ENCODE measurements at places on chromosomes 3 and 15.
A peak's percentile ranks its signal among the peaks of the same experiment; 100 is the strongest.

DNA sequence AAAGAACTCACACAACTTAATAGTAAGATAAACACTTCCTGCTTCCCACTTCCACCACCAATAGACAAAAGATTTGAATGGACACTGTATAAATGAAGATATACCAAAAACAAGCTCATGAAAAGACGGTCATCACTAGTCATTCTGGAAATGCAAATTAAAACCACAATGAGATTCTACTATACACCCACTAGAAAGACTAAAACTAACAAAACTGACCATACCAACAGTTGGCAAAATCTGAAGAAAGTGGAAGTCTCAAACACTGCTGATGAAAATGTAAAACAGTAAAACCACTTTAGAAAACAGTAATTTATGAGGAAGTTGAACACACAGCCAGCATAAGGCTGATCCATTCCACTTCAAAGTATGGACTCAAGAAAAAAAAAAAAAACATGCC lies 35.6 kb upstream of the CD96 start:
- no peak for DNase-seq

GRCh38 chr15:96366526-96366877 lies 36.0 kb downstream of the NR2F2 start:
- DNase-seq = no peak

- no peak for DNase-seq
Observed at GRCh38 chr3:188528396-188528795, 374.4 kb downstream of the LPP start.

GRCh38 chr3:134030379-134031347 lies 938 bp upstream of the SLCO2A1 start:
- DNase-seq = no peak

- no peak for DNase-seq
Observed at GRCh38 chr3:55571913-55572312, 84.8 kb upstream of the WNT5A start.

- no peak for DNase-seq
Observed at GRCh38 chr3:128746881-128747280, 20.9 kb downstream of the RAB7A start.

- DNase-seq = no peak
Observed at GRCh38 chr3:5298453-5298852, 110.9 kb downstream of the EDEM1 start.

DNA sequence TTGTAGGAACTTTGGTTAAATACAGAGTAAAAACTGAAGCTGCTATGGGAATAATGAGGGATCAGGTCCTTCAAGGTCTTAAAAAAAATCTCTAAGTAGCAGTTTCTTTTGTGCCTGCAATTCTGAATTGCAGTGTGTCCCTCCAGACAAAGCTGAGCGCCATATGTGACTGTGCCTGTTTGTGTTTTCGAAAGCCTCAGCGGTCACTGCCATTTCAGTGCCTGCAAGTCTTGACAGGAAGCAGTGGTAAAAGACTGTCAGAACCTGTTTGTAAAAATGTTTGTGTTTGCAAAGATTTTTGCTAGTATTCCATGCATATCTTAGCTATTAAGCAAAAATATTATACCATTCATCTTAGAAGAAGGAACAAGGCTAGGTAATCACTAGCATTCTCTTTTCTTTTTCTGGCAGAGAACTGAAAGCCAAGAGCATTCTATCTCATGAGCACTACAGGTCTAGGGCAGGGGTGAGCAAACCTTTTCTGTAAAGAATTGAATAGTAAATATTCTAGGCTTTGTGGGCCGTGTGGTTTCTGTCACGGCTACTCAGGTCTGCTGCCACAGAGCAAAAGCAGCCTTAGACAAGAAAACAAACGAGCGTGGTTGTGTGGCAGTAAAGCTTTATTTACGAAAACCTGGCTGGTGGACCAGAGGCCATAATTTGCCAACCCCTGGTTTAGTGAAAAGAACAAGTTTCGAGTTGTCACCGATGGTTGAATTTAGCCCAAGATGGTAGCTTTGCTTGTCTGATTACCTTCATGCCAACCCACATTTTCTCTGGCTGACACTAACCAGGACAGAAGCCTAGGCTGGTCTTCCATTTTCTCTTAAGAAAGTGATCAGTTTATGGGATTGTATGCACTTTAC lies 134.4 kb downstream of the CACNA1D start:
- no peak for DNase-seq

- DNase-seq = no peak
Observed at GRCh38 chr3:168073842-168074605, 21.7 kb downstream of the GOLIM4 start.

DNA sequence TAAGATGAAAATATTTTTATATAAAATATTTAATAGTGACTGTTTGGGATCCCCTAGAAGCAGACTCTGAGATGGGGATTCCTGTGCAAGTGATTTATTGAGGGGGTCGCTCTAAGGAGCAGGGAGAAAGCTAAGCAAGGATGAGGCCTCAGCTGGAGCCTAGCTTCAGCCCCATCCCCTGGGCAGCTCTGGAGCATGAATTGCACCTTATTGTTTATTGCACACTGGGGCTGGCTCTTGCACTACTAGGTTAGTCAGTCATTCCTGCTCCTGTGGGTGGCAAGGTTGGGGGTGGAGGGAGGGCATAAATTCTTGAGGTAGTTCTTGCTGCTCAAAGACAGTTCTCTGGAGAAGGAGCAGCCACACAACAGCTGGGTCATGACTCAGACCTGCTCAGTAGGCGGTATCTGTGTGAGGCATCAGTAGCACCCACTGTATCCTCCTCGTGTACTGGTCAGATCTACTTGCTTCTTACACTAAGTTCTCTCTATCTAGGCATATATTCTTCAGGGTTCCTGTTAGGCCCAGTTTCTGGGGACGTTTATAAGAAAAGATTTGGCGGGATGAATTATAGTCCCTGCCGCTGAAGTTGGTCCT lies 27.2 kb upstream of the TNFSF10 start:
- DNase-seq = no peak

GRCh38 chr3:24963762-24964625 lies 464.1 kb upstream of the RARB start:
- DNase-seq = no peak

- DNase-seq = no peak
Observed at GRCh38 chr3:98259707-98260106, 4.3 kb upstream of the OR5H6 start.

GRCh38 chr3:14430053-14430452 lies 27.6 kb downstream of the SLC6A6 start:
- no peak for DNase-seq

- DNase-seq = no peak
Observed at GRCh38 chr3:119681279-119681678, 4.1 kb upstream of the COX17 start.

GRCh38 chr15:65660927-65661326 lies 39.2 kb downstream of the SLC24A1 start:
- no peak for DNase-seq

DNA sequence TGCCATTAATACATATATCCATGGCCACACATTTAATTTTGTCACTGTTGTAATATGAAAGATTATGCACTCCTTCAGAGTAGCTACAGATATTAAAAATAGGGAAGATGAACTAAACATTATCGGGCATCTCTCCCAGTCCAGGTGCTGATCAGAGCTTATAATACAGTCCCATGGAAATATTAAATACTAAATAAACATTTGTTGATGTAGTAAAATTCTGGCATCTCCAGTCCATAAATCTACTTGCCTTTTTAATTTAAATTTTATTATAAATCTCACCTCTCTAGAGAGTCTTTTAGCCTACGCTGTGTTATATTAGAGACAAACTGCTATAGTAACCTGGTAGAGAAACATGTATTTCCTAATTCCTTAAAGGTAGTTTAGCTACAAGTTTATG lies 297.6 kb downstream of the GRM7 start:
- no peak for DNase-seq

GRCh38 chr3:46693038-46693891 lies at the start of gene ALS2CL:
Gene ALS2CL, minus strand, starts transcription at chr3:46693679. Its CDS starts 4,239 bp downstream, at chr3:46689440.
- DNase-seq = peak; percentile 68

GRCh38 chr3:71672807-71673206 lies 52.4 kb downstream of the EIF4E3 start:
- DNase-seq = no peak

- no peak for DNase-seq
Observed at GRCh38 chr3:6644070-6644929, 216.6 kb upstream of the GRM7 start.

- DNase-seq = no peak
Observed at GRCh38 chr15:57604507-57604906, 12.8 kb downstream of the MYZAP start.

DNA sequence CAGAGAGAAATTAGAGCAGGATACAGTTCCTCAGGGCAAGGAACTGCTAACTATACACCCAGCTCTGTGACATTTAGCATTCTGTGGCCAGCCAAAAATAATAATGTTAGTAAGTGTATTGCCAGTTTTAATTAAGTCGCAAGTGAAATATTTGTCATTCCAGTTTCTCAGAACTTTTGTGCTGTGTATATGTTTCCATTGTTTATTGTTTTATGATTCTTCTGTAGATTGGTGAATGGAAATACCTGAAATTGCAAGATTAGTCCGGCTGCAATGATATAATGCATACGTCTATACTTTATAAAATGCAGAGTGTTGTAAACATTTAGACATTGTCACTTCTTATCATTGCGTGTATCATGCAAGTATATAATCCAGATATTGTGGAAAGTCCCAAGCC lies 351.3 kb upstream of the GRM7 start:
- no peak for DNase-seq

- peak; percentile 50 for DNase-seq
Observed at GRCh38 chr15:58227706-58228543, 89.7 kb downstream of the AQP9 start.

- no peak for DNase-seq
Observed at GRCh38 chr15:85707519-85708338, 87.0 kb downstream of the KLHL25 start.

- no peak for DNase-seq
Observed at GRCh38 chr15:87805117-87805820, 451.3 kb downstream of the NTRK3 start.

- DNase-seq = no peak
Observed at GRCh38 chr3:190605385-190605784, 91.5 kb downstream of the IL1RAP start.

DNA sequence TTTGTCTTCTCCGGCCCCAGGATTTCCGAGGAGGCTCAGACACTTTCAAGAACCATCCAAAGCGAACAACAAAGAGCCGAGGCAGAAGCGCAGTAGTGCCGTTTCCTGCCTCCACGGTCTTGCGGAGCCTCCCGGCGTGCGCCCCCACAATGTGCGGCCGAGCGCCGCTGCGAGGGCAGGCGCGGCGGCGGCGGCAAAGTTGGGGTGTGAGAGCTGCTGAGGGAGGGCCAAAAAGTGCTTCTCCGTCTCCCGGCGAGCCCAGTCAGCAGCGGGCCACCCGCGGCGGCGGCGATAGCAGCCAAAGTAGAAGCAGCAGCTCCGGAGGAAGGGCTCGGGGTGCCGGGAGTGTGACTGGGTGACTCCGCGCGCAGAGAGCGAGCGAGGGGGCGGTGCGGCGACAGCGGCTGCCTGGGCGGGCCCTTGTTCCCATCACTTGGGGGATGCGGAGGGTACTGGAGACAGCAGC lies 749.1 kb downstream of the ROBO1 start:
- DNase-seq = no peak

GRCh38 chr3:183629546-183630301 lies 5.7 kb upstream of the KLHL24 start:
- DNase-seq = no peak

DNA sequence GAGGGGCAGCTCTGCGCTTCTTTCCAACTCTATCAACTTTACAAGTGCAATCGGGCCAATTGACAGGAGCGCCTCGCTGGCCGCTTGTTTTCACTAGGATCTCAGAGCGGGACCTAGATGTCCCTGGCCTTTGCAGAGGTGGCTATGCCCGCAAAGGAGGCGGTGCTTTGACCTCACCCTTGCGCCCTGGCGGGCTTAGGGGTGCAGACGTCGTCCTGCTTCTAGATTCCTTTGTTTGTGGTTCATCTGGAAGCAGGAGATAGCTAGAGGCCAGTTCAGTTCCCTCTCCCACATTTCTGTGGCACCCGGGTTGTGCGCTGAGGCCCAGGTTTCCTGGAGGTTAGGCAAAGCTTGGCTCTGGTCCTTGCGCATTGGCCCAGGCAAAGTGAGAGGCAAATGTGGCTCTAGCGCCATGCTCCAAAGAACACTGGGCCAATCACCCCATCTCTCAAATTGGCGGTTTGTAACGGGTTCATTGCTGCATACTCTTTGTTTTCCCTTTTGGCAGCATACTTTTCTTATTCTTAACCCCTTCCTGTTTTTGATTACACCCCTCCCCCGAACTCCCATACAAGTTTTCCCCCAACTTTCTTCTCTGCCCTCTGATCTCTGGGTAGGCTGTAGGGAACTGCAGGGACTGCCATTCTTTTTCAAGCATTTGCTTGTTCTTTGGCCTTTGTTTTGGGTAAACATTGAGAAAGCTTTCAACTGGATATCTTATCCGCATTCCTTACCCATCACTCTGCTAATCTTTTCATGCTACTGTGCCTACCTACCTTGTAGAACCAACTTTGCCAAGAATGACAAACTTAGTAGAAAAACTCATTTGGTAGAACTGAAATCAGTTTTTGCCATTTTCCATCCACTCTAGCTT lies 1.4 kb downstream of the PPM1L start:
- DNase-seq = no peak

DNA sequence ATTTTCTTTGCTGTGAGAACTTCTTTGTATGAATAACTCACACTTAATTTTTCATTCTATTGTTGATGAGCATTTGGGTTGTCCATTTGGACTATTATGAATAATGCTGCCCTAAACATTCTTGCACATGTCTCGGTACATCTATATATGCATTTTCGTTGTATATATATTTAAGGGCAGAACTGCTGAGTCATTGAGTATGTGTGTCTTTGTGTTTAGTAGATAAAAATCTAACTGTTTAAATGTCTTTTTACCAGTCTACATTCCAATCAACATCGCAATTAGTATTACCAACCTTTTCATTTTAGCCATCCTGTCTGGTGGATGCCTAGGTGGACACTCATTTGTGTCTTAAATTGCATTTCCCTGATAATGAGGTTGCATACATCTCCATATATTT lies 144.4 kb downstream of the UACA start:
- DNase-seq = no peak

Data from central memory CD4-positive, alpha-beta T cell (primary cell).